ENCODE measurements at places on chromosomes 1 and 21.

GRCh38 chr21:44486302-44486701, 31.0 kb downstream of the LRRC3 start:
- no peak for DNase-seq

DNA sequence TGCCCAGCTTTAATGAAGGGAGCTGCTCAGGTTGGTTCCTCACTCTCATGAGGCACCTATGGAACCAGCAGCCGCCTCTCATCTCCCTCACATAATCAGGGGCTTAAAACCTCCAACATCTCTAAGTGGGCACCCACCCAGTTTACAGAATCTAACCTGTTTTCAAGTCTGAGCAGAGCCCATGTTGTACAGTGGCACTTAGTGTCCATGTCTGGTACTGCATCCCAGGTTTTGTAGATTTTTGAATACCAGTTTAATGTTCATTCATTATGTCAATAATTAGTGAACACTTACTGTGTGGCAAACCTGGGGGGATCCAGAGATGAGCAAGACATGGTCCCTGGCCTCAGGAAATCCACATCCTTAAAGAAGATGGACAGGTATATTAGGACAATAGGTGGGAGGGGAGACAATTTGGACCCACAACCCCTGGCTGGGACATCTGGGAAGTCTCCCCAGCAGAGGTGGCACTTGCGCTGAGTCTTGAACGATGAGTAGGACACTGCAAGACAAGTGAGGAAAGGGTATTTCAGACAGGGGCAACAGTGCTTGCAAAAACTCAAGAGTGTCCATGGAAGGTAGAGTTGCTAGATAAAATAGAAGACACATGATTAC, 83.3 kb downstream of the LACTBL1 start:
- no peak for DNase-seq

- DNase-seq, result no peak
Measured at GRCh38 chr1:205610036-205610435, 21.8 kb downstream of the ELK4 start.

DNA sequence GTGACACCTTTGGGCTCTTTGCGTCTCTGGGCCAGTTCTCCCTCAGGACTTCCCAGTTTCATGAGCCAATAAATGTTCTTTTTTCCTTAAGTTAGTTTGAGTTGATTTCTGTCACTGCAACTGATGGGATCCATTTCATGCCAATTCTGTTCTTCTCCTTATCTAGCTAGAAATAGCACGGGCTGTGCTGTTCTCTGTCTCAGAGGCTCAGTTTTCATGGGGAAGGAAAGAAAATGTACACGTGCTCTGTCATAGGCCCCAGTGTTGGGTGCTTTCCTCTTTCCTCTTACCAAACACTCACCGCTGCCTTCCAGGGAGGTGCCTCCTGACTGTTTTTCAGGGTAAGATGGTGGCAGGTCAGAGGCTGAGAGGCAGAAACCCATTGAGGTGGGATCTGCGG, 43.2 kb upstream of the ACTL8 start:
- no peak for DNase-seq

GRCh38 chr1:96596226-96596922, 125.2 kb upstream of the PTBP2 start:
- no peak for DNase-seq

Measured in activated CD4-positive, alpha-beta T cell treated with anti-CD3 and anti-CD28 coated beads, Interleukin-2, amount 50 U/mL, for 24 hours (primary cell).